ENCODE measurements at places on chromosomes 3 and 15. TPM values are rescaled to one million over a fixed set of nuclear protein-coding genes. Genes with fewer than 3 reads are reported as not detected.

- no peaks in the 10 kb centered on the region for H3K36me3 ChIP-seq
- H3K27me3 ChIP-seq, result no peaks in the 10 kb centered on the region
- H3K4me3 ChIP-seq, result no peak overlapping the region
- DNase-seq, result no peak
Observed at GRCh38 chr3:116947148-116947547, 237.6 kb downstream of the TUSC7 start.

DNA sequence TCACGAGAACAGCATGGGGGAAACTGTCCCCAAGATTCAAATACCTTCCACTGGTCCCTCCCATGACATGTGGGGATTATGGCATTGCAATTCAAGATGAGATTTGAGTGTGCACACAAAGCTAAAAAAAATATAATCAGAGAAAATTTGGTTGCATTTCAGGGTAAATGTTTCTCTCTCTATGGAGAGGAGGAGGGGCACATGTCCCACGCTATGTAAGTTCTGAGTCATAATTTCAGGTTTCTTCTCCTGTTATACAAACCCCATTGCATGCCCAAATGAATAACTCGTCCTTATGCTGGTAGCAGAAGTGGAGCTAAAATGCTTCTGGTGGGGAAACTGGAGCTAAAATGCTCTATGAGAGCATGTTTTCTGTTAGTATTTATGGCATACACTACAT, 209.7 kb upstream of the DCBLD2 start:
- DNase-seq, result no peak
- H3K4me1 ChIP-seq, result no peaks in the 10 kb centered on the region
- H3K4me3 ChIP-seq, result no peak overlapping the region
- no peak overlapping the region for H3K27ac ChIP-seq
- H3K27me3 ChIP-seq, result no peaks in the 10 kb centered on the region

DNA sequence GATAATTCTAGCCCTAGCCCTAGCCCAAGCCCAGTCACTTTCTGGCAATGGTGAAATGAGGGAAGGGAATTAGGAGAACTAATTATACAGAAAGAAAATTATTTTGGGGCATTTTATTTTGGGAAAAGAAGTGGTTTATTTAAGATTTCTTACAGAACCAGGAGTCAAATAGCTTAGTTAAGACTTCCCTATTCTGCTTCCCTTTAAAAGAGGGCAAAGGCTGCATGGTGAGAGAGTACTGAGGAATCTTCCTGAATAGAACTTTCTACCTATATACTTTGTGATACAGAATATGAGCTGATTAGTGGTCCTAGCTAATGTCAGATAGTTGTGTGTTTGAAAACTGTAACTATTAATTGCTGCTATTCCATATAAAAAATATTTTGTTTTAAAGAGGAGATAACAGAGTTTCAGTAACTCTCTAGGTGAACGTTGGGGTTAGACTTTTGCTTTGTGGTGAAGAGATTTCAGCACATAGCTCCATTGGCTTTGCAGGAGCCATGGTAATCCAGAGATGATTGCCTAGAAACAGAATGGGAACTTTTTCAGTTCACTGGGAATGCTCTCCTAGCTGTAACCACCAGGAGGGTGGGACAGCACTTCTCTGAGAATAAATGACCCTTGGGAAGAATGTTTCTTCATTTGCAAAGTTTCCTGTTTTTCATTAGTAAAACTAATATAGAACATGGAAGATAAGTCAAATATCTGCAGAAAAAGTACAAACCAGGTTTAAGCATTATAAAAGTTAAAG, 5.3 kb upstream of the GCSAM start:
- no peaks in the 10 kb centered on the region for H3K36me3 ChIP-seq
- H3K4me1 ChIP-seq, result peaks cover 4% of the 10 kb centered on the region
- H3K4me3 ChIP-seq, result no peak overlapping the region
- H3K27me3 ChIP-seq, result no peaks in the 10 kb centered on the region
- no peak overlapping the region for H3K27ac ChIP-seq

DNA sequence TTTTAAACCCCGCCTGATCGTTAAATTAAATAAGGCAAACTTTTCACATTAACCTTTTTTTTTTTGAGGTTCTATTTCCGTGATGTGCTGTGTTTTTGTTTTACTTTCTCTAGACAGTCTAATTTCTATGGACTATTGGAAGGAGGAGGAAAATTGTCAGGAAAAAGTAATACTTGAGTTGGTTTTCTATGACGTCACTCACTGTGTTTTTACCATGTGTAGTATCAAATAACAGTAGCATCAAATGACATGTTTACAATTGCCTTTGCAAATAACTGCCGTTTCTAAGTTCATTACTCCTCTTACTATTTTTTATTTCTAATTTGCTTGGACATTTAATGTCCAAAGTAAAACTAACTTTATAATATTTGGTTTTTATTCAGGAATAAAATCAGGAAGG, 32.3 kb downstream of the MYO1E start:
- DNase-seq, result no peak
- no peaks in the 10 kb centered on the region for H3K36me3 ChIP-seq
- H3K27me3 ChIP-seq, result no peaks in the 10 kb centered on the region
- H3K27ac ChIP-seq, result no peak overlapping the region

- no peak overlapping the region for H3K27ac ChIP-seq
- no peak overlapping the region for H3K4me3 ChIP-seq
- peaks cover 9% of the 10 kb centered on the region for H3K36me3 ChIP-seq
- no peaks in the 10 kb centered on the region for H3K4me1 ChIP-seq
- no peaks in the 10 kb centered on the region for H3K27me3 ChIP-seq
Observed at GRCh38 chr15:50750227-50750705, 15.2 kb downstream of the SPPL2A start.

DNA sequence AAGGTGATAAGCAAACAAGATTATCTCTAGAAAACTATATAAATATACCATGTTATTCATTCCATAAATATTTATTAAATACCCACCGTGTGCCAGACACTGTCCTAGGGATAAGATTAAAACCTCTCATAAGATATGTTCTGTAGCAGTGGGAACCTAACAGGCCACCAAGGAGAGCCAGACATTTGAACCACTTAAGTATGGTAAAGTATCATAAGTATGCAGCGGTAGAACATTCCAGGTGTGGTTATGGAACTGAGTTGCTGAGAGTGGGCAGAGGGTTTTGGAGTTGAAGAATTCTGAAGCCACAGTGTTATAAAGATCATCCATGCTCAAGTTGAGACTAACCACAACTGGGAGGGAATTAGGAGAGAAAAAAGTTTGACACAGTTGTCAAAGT, 14.7 kb downstream of the FILIP1L start:
- no peak overlapping the region for H3K27ac ChIP-seq
- no peaks in the 10 kb centered on the region for H3K27me3 ChIP-seq
- no peak overlapping the region for H3K4me3 ChIP-seq
- no peak for DNase-seq
- peaks cover 2% of the 10 kb centered on the region for H3K36me3 ChIP-seq

DNA sequence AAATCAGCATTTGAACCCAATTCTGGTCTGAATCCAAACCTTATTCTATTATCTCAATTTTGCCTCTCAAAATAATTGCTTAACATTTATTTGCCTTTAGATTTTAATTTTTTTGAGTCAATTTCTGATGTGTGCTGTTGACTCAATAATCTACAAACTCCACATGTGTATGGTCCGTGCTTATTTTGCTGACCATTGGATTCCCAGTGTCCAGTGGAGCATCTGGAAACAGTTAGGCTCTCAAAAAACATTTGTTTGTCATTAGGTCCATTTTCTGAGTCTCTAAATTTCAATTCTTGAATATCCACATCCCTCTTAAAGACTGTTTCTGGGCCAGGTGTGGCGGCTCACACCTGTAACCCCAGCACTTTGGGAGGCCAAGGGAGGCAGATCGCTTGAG, 19.2 kb upstream of the MYZAP start:
- peak; percentile 84 for DNase-seq
- no peaks in the 10 kb centered on the region for H3K36me3 ChIP-seq
- H3K4me3 ChIP-seq, result no peak overlapping the region
- H3K27ac ChIP-seq, result no peak overlapping the region
- no peaks in the 10 kb centered on the region for H3K4me1 ChIP-seq
- H3K27me3 ChIP-seq, result no peaks in the 10 kb centered on the region

- H3K4me3 ChIP-seq, result peak overlapping the region; percentile 46
- no peak overlapping the region for H3K27ac ChIP-seq
- peaks cover 46% of the 10 kb centered on the region for H3K27me3 ChIP-seq
Observed at GRCh38 chr3:48656841-48657281, 5.8 kb downstream of the CELSR3 start.

GRCh38 chr3:80018375-80018774, 250.6 kb upstream of the ROBO1 start:
- no peaks in the 10 kb centered on the region for H3K36me3 ChIP-seq
- no peak overlapping the region for H3K4me3 ChIP-seq
- H3K4me1 ChIP-seq, result no peaks in the 10 kb centered on the region
- no peak for DNase-seq
- H3K27ac ChIP-seq, result no peak overlapping the region

- no peaks in the 10 kb centered on the region for H3K4me1 ChIP-seq
- H3K4me3 ChIP-seq, result no peak overlapping the region
- H3K36me3 ChIP-seq, result no peaks in the 10 kb centered on the region
Observed at GRCh38 chr3:104257486-104257885, 1109.2 kb upstream of the ALCAM start.

- no peak overlapping the region for H3K27ac ChIP-seq
- peaks cover 4% of the 10 kb centered on the region for H3K4me1 ChIP-seq
- no peaks in the 10 kb centered on the region for H3K36me3 ChIP-seq
- peaks cover 5% of the 10 kb centered on the region for H3K27me3 ChIP-seq
Observed at GRCh38 chr3:11950576-11950975, 53.6 kb upstream of the SYN2 start.

DNA sequence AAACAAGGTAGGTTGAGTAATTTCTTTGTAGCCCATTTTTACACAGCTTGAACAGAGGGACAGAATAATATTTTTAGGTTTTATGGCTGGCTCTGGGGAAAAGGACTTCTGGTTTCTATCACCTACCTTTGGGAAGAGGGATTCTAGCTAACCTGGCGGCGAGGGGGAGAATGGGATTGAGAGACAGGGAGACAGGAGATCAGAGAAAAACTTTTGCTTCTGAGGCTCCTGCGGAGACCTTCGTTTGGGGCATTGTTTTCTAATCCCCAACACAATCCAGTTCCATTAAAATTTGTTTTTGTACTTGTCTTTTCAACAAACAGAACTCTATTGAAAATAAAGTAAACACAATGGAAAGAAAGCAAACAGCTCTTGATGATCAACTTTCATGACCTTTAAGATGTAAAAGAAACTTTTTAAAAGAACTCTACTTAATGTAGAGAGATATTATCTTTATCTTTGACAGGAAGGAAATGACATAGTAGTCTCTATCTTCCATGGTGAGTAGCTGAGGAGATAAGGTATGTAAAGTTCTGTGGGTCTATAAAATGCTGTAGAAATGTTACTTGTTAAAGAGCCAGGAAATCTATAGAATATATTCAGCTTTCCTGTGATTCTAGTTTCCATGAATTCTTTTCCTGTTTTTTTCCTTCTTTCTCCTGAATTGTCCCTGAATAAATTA, 37.0 kb upstream of the P2RY1 start:
- no peak for DNase-seq
- no peaks in the 10 kb centered on the region for H3K4me1 ChIP-seq
- no peaks in the 10 kb centered on the region for H3K36me3 ChIP-seq
- H3K4me3 ChIP-seq, result no peak overlapping the region
- H3K27ac ChIP-seq, result no peak overlapping the region
- no peaks in the 10 kb centered on the region for H3K27me3 ChIP-seq

DNA sequence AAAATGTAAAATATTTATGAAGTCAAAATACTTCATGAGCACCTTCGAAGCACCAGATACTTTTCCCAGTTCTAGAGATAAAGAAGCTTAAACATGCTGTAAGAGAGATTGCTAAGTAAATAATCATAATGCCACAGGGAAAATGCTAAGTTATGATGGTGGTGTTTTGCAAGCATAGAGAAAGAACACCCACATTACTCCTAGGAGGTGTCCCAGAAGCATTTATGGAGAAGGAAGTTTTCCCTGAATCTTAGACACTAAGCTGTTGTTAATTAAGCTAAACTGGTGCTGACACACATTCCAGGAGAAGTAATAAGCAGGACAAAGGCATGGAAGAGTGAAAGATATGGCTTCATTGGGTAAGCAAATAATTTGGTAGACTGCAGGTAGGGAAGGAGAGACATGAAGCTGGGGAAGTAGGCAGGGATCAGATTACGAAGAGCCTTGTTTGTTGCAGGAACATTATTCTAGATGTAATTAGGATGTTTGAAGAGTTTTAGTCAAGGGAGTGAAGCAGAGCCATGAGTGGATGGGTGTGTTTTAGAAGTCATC, 40.4 kb upstream of the CHMP2B start:
- H3K4me3 ChIP-seq, result no peak overlapping the region
- H3K36me3 ChIP-seq, result no peaks in the 10 kb centered on the region
- no peaks in the 10 kb centered on the region for H3K4me1 ChIP-seq
- H3K27ac ChIP-seq, result no peak overlapping the region

GRCh38 chr15:84625123-84625522, 24.3 kb downstream of the ZSCAN2 start:
- no peaks in the 10 kb centered on the region for H3K27me3 ChIP-seq
- no peak overlapping the region for H3K4me3 ChIP-seq
- DNase-seq, result no peak
- no peaks in the 10 kb centered on the region for H3K4me1 ChIP-seq
- H3K27ac ChIP-seq, result no peak overlapping the region

DNA sequence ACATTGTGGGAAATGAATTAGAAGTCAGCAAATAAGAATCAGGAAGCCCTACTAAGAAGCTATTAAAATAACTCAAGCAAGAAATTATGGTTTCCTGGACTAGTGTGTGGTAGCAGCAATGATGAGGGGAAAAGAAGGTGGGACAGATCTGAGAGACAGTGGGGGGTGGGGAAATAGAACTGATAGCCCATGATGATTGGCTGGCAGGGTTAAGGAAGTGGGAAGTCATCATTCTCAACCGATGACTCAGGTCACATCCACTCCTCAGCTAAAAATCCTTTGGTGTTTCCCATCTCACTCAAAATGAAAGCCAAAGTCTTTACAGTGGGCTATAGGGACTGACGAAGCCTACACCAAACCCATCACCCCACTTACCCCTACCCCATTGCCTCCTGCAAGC, 153.9 kb upstream of the ARHGEF26 start:
- no peaks in the 10 kb centered on the region for H3K4me1 ChIP-seq
- no peak overlapping the region for H3K4me3 ChIP-seq
- H3K36me3 ChIP-seq, result no peaks in the 10 kb centered on the region
- no peak for DNase-seq
- H3K27ac ChIP-seq, result no peak overlapping the region
- no peaks in the 10 kb centered on the region for H3K27me3 ChIP-seq

GRCh38 chr3:16106050-16106449, 68.4 kb upstream of the GALNT15 start:
- no peak for DNase-seq
- H3K4me1 ChIP-seq, result no peaks in the 10 kb centered on the region
- no peaks in the 10 kb centered on the region for H3K36me3 ChIP-seq
- H3K4me3 ChIP-seq, result no peak overlapping the region

HYAL1 gene
- total RNA-seq, result 1.3 TPM

GOLGA8K gene
- total RNA-seq, result 0.75 TPM

BFSP2 gene
- total RNA-seq, result not detected

LNP1 gene
- total RNA-seq, result 5.9 TPM

STRIT1 gene
- total RNA-seq, result 15.3 TPM

CCDC13 gene
- 0.35 TPM for total RNA-seq

FAM174B gene
- total RNA-seq, result 13.3 TPM

GABRA5 gene
- total RNA-seq, result 0.31 TPM

All from muscle of leg (tissue), 16 donors.